Activated effector memory CD4-positive, alpha-beta T cell treated with anti-CD3 and anti-CD28 coated beads, Interleukin-2, amount 50 U/mL, for 16 hours (primary cell): ENCODE measurements at places on chromosomes 11 and 22.

DNA sequence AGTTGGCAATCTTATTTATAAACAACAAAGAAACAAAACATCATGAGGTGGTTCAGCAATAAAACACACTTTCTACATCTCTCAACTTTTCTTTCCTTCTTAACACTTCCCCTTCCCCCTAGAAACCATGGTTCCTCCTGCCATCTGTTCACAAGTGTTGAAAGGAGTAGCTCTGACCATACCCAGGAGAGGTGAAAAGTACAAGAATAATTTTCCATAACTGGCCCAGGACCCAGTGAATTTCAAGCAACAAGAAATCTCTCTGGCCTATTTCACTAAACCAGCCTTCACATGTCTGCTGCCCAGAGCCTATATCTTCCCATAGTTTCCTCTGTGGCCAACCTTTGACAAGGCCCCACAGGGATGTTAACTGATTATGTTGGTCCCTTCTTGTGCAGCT lies 98.2 kb upstream of the CEP126 start:
- DNase-seq = no peak

DNA sequence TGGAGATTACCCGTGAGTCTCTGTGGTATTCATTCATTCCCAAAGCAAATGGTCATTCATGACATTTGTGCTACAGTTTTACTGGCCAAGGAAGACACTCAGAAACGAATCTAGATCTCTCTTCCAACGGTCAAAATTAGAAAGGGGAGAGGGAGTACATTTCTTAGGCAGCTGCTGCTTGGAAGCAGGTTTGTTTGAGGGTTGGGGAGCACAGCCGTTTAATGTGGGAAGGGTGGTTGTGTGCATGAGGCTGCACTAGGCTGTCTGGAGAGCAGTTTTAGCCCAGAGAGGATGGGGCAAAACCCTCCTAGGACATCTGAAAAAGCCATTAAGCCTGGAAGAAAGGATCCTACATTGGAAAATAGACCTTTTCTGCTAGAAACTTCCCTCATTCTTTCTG lies 29.7 kb upstream of the TIMP3 start:
- DNase-seq = no peak

GRCh38 chr11:108596701-108597100 lies 3.1 kb upstream of the EXPH5 start:
- no peak for DNase-seq

DNA sequence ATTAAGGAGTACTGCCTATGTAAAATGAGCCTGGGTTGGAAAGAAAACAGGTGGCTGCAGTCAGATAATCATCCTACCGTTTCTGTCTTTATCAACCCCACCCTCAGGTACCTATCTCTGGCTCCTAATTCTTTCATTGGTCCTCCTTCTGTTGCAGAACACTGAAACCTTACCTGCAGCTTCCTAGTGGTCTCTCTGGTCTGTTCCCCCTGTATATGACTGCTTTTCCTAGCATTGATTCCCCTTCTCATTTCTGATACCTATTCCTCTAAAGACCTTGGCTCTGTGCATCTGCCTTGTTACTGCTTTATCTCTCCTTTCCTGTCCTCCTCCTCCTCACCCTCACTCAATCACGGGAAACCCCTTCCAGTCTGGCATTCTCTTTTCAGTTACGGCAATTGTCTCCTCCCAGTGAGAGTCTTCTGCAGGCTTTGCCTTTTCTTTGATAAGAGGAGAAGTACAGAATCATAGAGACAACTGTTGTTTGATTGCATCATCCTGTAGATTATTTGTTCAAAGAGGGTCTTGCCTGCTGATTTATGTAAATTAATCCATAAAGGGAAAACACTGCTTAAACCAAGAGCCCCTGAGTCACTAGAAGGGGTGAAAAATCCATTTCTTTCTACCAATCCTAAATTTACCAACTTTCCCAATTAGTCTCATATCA lies 301.2 kb downstream of the AASDHPPT start:
- DNase-seq = no peak

- no peak for DNase-seq
Measured at GRCh38 chr11:61869429-61869707, 22.0 kb downstream of the FADS3 start.

DNA sequence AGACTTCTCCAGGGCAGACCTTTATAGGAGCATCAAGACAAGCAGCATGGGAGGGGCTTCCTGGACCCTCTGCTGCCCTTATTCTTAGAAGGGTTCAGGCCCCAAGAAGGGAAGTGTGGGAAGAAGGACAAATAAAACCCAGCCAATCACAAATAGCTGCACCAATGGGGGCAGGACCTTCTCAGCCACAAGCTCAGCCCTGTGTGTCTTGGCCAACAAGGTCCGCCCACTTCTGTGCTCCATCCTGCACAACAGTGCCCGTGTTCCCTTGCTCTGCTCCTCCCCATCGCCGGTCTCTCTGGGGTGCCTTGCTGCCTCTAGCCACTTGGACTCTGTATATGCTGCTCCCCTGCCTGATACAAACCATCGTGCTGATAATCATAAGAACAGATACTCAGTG lies 86.1 kb downstream of the NAT10 start:
- no peak for DNase-seq

- DNase-seq = no peak
Measured at GRCh38 chr22:46755525-46755924, 6.9 kb upstream of the TBC1D22A start.

- DNase-seq = no peak
Measured at GRCh38 chr11:32960553-32961164, 55.0 kb upstream of the DEPDC7 start.

- no peak for DNase-seq
Measured at GRCh38 chr11:10725114-10725906, 25.7 kb upstream of the CTR9 start.

DNA sequence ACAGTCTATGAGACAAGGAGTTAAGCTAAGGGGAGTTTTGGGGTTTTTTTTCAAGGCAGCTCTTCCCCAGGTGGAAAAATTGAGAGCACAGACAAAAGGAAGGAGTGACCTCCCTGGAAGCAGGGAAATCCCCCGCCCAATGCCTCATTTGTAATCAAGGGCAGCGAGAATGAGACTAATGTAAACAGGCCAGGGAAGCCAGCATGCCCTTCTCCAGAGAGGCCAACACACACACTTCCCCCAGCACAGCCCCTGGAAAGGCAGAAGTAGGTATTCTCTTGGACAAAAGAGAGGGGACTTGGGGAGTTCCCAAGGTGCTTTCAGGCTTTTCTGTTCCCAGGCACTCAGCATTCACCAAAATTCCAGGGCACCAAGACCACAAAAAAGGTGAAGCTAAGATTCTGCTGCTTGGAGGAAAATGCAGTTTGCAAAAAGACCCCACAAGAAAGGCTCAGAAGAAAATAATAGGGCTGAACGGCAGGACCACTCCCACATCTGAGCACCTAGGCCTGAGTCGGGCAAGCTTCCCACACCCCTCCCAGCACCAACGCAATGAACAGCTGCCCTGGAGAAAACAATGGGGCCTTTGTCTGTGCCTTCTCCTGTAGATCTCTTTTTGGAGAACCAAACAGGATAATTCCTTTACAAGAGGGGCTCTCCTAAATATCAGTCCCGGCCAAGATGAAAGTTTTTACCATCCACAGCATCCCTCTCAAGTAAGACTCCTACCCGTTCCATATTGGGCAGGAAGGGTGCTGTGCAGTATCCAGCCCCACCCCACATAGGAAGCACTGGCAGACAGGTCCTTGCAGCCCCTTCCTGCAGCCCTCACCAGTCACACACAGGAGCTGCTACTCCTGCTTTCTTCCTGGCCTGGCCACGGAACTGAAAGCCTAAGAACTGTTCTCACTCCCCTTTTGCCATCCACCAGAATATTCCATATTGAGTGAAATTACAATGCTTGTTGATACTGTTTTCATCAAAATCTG lies 70.7 kb upstream of the AKIP1 start:
- DNase-seq = no peak

- DNase-seq = no peak
Measured at GRCh38 chr11:35600331-35600838, 17.9 kb upstream of the FJX1 start.

GRCh38 chr11:30244265-30244664 lies 13.5 kb downstream of the FSHB start:
- DNase-seq = no peak

GRCh38 chr11:63609971-63610580 lies 4.2 kb downstream of the PLAAT3 start:
- DNase-seq = no peak

DNA sequence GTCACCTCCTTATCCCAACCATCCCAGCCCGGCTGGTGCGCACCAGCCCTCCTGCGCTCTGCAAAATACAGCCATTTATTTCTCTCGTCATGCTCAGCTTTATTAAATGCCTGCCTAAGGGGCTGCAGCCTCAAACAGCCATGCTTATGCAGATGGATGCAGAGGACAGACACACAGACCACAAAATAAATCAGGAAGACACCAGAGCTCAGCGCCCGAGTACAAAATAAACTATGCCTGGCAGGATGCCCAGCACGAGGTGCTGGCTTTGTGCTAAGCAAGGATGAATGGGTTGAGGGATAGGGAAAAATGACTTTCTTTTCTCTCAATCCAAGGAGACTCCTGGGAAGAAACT lies 70.5 kb downstream of the RPUSD4 start:
- no peak for DNase-seq

GRCh38 chr22:26435327-26436093 lies 6.5 kb downstream of the ASPHD2 start:
- no peak for DNase-seq

- DNase-seq = no peak
Measured at GRCh38 chr22:31790240-31790639, 36.4 kb downstream of the DEPDC5 start.

DNA sequence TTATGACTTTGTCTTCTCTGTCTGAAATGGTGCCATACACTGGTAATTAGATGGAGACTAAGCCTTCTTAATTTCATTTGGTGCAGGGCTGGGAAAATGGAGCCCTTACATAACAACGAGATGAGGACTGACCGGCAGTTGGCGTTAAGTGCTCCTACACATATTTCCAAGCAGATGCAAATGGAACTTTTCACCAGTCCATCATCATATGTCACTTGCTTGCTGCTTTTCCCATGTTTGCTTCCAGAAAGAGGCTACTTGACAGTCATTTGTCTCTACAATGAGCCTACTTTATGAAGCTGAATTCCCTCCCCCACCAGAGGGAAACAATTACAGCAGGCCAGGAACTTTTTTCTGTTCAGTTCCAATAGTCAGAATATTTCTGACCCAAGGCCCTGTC lies 32.6 kb downstream of the SVIP start:
- DNase-seq = no peak

DNA sequence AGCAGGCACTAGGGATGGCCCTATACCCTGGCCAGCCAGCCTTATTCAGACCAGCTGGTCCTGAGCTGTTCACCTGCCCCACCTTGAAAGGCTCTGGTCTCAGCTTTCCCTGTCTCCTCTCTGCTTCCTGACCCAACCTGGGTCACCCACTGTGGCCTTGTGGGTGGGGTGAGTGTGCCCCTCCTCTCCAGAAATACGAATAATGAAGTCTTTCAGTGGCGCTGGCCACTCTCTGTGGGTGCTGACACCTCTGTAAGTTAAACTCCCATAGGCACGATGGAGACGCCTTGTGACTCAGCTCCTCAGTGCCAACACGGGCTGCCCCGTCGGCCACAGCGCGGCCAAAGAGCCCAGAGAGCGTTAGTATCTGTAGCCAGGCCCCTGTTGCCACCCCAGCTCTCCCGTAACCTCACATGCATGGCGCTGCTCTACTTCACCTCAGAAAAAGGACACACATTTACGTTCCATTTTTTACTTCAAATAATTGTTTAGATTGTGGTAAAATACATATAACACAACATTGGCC lies 74.6 kb upstream of the SEPTIN5 start:
- DNase-seq = no peak

GRCh38 chr11:63535734-63536133 lies 874 bp upstream of the PLAAT4 start:
- no peak for DNase-seq

DNA sequence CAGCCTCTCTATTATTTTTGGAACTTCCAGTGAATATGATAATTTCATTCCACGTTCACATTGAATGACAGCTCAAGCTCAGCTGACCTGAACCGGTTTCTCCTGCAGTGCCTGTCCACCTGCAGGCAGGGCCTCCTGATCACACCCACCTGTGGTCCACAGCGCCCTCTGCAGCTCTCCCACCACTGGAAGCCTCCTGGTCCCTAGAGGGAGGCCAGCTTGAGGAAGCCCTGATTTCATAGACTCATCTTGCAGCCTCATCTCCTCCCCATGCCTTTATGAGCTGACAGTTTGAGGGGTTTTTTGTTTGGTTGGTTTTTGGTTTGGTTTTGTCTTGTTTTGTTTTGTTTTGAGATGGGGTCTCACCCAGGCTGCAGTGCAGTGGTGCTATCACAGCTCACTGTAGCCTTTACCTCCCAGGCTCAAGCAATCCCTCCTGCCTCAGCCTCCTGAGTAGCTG lies 29.9 kb upstream of the MALAT1 start:
- peak; percentile 76 for DNase-seq

DNA sequence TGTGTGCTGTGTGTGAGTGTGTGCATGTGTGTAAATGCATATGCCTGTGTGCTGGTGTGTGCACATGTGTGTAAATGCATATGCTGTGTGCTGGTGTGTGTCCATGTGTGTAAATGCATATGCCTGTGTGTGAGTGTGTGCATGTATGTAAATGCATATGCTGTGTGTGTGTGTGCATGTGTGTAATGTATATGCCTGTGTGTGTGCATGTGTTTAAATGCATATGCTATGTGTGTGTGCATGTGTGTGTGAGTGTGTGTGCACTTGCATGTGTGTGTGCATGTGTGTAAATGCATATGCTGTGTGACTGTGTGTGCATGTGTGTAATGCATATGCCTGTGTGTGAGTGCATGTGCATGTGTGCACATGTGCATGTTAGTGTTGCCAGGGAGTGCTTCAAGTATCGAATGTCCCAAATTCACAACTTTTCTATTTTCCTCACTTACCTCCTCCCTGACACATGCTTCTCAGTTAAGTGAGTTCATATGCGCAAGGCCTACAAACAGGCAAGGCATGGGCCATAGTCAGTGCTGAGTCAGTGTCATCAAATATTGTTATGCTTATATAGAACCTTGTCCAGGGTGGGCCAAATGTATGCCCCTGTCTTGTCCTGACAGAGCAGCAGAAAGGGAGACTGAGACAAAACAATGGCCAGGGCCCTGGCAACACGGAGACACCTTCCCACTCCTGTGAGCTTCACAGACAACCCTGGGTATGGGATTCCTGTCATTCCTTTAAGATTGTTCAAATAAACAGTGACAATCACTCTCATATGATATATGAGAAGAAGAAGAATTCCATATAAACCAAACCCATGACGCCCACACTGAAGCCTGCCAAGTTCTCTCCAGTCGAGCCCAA lies 38.6 kb downstream of the GGTLC2 start:
- DNase-seq = peak; percentile 19

- no peak for DNase-seq
Measured at GRCh38 chr11:37512156-37512780, 914.2 kb upstream of the RAG2 start.

GRCh38 chr11:7642747-7643146 lies 30.6 kb downstream of the CYB5R2 start:
- no peak for DNase-seq

- peak; percentile 55 for DNase-seq
Measured at GRCh38 chr11:1228921-1229451, 6.1 kb downstream of the MUC5B start.

DNA sequence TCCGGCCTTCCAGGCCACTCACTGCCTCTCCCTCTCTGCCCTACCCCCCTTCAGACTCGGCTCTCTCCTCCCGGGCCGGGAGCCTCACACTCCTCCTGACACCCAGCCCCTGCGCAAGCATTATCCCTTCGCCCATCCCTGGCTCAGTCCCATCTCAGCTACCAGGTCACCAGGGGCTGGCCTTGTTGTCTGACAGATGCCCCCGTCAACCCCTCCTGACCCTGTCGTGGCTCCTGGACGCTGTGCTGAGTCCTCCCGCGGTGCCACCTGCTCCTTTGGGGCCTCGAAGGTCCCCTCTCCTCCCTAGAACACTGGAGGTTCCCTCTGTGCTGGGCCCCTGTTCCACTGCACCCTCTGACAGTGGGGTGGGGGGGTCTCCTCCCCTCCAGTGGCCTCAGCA lies 32.9 kb downstream of the TRMU start:
- DNase-seq = no peak
